ENCODE measurements at places on chromosomes 2 and 18. TPM values are rescaled to one million over a fixed set of nuclear protein-coding genes. Genes with fewer than 3 reads are reported as not detected.

GRCh38 chr2:95047629-95048510 lies 22.4 kb downstream of the MAL start:
- DNase-seq: peak; percentile 72

GRCh38 chr2:10221443-10221842 lies 81.3 kb upstream of the HPCAL1 start:
- no peak for DNase-seq

Gene FOXI3
- not detected for total RNA-seq

DNA sequence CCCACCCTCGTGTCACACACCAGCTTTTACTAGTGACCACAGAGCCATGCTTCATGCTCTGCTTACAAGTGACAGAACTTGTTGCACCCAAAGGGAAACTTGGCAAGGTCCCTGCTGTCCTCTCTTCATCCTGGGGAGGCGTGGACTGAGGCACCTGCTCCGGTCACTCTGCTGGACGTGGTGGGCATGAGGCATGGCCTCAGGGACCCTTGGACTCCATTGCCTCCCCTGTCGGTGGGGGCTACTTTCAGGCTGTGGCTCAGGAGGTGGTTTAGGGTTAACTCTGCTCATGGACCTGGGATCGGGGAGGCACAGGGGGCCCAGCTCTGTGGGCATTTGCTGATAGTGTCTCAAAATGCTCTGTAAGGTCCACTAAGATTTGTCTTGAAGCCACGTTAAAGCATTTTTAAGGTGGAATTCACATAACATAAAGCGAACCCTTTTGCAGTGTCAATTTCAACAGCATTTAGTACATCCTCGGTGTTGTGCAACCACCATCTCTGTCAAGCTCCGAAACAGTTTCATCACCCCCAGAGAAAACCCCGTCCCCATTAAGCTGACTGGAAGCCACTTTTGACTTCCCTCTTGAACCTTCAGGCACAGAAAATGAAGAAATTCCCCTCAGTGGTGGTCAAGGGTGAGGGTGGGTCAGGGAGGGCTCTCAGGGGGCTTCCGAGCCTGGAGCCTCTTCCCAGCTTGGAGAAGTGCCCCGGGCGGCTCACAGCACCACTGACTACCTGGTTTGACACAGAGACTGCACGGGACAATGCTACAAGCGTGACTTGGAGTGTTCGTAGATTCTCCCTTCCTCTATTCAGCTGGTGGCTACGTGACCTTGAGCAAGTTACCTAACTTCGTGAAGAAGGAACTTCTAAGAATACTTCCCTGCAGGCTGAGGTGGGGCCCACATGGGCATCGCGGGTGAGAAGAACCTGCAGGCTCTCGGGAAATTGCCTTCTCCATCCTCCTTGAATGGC lies 100.0 kb upstream of the HDAC4 start:
- DNase-seq: no peak

Gene SH3YL1
- 130 TPM for total RNA-seq

Gene CRYBA2
- total RNA-seq: 2.8 TPM

- peak; percentile 73 for DNase-seq
Observed at GRCh38 chr2:85578243-85579180, 1.1 kb downstream of the VAMP8 start.

Measured in stomach (tissue), 19 donors.